Activated T-cell treated with anti-CD3 and anti-CD28 coated beads, Interleukin-2, amount 50 U/mL, for 1 hour (primary cell): ENCODE measurements at places on chromosomes 5 and 9.

- no peak for DNase-seq
These were observed 120.5 kb upstream of the BOD1 start for GRCh38 chr5:173736923-173737412.

- DNase-seq = no peak
These were observed 37.1 kb downstream of the LAMC3 start for GRCh38 chr9:131046093-131046380.

DNA sequence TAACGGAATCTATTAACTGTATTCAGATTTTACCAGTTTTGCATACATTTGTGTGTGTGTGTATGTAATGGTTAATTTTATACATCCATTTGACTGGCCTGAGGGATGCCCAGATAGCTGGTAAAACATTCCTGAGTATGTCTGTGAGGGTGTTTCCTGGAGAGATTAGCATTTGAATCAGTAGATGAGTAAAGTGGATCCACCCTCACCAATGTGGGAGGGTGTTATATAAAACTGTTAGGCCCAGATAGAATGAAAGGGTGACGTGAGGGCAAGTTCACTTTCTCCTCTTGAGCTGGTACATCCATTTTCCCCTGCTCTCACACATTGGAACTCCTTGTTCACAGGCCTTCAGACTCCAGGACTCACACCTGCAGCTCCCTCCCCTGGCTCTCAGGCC, 88.7 kb downstream of the EMB start:
- no peak for DNase-seq

DNA sequence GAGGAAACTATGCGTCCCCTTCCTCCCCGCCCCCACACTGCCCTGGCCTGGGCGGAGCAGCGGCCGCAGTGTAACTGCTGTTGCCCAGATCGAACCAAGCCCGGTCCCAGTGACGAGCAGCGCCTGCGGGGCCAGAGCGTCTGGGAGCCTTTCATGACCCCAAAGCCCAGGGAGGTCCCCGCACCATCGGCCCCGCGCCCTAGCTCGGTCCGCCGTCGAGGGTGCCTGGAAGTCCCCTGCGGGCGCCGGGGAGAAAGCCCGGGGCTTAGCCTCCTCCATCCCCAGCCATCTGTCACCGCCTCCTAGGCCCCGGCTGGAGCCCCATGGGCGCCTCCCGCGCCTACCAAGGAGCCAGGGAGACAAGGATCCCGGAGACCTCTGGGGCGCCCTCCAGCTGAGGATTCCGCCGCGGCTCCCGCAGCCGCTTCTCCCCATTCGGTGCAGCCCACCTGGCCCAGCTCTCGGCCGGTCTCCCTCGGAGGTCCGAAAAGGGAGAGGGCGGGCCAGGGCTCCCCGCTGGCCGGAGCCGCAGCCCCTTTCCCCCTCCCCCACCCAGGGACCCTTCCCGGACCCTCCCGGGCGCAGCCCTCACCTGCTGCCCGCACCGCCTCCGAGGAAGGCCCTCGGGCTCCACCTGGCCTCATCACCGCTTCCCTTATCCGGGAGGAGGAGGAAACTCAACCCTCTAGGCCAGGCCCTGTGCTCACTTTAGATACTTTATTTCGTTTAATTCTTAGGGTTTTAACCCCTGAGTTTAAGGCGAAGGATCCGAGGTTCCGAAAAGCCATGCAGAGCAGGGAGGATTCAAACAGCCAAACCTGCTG, 45.6 kb downstream of the APTX start:
- no peak for DNase-seq

DNA sequence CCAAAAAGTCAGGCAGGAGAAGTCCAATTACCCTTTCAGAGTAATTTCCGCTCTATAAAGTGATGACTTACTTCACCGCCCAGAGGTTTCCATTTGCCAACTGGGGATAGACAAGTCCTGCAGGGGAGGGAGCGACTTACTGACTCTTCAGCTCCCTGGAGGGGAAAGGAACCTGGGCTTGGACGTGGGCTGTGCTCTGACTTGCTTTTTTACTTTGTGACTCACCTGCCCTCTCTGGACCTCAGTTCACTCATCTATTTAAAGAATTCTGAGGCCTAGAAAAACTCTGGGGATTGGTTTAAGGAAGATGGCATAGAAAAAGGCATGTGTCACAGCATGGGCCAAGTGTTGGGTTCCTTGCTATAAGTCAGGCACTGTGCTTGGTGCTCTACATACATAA, 180.4 kb upstream of the TRIM32 start:
- no peak for DNase-seq

DNA sequence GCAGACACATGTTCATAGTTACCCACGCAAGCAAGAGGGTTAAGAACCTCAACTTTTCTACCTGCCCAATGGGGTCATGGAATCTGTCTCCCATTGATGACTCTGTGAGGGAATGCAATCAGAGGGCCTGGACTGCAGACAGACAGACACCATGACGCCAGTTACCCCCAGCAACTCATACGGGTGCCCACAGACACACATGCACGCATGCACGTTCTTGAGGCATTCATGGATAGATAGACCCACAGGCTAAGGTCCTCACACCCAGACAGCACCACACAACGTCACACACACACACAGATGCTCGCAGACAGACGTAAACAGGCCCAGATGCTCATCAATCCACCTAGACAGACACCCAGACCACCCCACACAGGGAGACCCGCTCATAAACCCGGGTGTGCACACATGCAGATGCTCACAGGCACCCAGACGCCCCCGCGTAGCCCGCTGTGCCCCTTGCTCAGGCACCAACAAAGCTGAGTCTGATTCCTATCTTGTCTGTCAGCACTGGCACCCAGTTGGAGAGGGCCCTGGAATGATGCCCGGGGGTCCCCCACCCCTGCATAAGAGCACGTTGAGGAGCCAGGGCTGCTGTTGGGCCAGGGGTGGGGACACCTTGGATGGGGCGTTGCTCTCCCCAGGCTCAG, 23.6 kb downstream of the LHX2 start:
- no peak for DNase-seq

- DNase-seq = no peak
These were observed 56.7 kb upstream of the LPAR1 start for GRCh38 chr9:111094958-111095357.

DNA sequence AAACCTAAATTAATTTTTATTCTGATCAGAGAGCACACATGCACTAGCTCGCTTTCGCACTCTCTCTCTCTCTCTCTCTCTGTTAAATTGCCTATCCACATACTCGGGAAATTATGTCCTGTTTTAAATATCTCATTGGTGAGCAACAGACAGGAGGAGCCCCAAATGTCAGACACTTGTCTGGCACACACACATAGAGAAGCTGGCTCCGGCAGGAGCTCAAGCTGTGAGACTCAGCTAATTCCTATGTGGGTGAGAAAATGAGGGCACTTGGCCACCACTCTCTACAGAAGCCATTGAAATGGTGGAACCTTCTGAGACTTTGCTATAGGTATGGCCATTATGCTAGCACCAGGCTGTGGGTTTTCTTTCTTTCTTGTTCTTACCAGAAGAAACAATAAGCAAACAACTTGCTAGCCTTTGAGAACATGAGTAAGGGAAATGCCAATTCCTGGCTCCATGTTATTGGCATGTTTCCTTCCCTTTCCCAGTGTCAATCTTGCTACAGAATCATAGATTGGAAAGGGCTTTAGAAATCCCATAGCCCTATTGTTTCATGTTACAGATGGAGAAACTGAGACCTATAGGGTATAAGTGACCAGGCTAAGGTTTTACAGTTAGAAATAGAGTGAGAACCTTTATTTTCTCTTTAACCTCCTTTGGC, 9.0 kb downstream of the RFX3 start:
- no peak for DNase-seq

DNA sequence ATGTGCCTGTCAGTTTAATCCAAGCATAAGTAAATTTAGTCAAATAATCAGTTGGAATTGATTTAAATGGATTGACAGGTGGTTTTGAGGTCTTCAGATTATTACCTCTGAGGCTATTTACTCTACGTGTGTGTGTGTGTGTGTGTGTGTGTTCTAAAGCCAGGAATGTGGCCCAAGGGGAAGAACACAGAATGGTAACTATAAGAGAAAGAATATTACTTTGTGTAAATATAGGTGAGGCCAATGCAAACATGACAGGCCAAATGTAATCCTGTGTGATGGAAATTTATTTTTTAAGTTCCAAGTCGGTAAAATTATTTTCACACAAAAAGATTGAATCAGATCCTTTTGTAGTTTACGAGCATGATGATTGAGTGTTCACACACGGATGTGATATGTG, 390.0 kb downstream of the PLK2 start:
- DNase-seq = no peak

GRCh38 chr5:113063927-113064326, 87.3 kb downstream of the DCP2 start:
- no peak for DNase-seq

GRCh38 chr9:21965401-21965951, 28.7 kb downstream of the CDKN2A start:
- no peak for DNase-seq

GRCh38 chr9:106897236-106897635, 34.3 kb downstream of the ZNF462 start:
- DNase-seq = no peak

GRCh38 chr9:19988281-19988680, 199.4 kb upstream of the SLC24A2 start:
- DNase-seq = no peak

- DNase-seq = no peak
These were observed 32.9 kb upstream of the GOLGA1 start for GRCh38 chr9:124973807-124974206.

DNA sequence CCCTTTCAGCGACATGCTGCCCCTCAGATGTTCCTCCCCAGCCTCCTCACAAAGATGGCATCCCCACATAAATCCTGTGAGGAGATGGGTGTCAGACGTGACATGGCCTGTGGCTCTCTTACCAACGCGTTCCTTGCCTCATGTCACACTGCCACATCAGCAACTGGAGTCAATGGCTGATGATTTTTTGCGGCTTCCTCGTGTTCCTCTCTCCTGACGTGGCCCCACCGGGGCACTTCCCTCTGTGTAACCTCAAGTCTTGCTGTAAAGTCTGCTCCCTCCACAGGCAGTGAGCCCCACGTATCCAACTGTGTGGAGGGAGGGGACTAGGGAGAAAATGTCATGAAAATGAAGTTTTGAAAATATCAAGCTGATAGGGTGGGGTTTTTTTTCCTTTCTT, 53.2 kb upstream of the SHISAL2B start:
- DNase-seq = no peak

- DNase-seq = no peak
These were observed 23.1 kb downstream of the SLC25A25 start for GRCh38 chr9:128091144-128091543.

- no peak for DNase-seq
These were observed 24.4 kb downstream of the MLLT3 start for GRCh38 chr9:20597862-20598261.

DNA sequence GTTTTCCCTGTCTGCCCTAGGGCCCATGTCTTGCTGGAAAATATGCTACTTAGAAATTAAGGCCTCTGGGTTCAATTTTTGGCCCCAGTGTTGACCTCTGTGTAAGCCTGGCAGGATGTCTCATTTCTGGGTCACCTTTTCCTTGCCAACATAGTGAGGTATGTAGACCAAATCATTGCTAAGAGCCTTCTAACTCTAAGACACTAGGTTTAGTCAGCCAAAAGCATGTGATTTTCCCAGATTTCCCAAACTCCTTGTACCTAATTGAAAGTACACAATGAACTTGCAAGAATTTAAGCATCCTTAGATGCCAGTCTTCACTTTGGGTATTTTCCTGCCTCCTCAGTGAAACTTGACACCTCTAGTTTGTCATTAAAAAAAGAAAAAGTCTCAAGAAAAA, 77.0 kb downstream of the GALNT10 start:
- no peak for DNase-seq

- DNase-seq = no peak
These were observed 182.6 kb downstream of the ASTN2 start for GRCh38 chr9:117232281-117232680.

DNA sequence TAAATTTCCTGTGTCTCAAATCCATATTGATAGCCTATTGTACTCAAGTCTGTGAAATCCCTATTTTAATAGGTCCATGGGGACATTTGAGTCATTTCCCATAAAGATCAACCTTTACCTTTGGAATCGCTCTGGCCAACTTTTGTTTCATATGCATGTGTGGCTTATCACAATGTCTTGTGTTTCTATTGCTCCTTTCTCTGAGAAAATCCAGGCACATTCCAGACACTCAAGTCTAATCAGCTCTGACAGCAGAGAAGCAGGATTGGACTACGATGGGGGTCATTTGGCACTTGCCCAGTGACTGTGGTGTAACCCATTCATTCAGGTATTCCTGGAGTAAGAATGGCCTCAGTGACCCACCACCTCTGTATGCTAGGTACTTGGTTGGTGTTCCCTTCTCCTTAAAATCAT, 48.4 kb downstream of the ACTBL2 start:
- no peak for DNase-seq

- DNase-seq = no peak
These were observed 4.6 kb downstream of the IFNE start for GRCh38 chr9:21477466-21477865.

GRCh38 chr9:109118808-109119438, 824 bp downstream of the TMEM245 start:
- DNase-seq = no peak

DNA sequence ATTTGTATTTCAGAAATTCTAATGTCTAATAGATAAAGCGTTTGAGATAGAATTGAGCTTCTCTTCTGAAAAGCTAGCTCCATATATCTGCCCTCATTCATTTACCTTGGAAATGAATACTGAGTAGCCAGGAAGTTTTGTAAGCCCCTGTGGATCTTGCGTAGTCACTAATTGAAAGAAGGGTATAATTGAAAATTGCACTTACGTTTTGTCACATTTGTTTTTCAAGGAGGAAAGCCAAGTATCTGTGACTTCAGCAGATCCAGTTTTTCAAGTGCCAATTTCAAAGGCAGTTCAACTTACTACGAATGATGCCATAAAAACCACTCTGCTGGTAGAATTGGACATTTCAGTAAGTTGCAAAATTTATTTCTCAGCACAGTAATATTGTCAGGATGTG, 14.0 kb downstream of the MTRR start:
- DNase-seq = no peak

GRCh38 chr5:7634837-7635236, 216.1 kb downstream of the CFAP90 start:
- DNase-seq = no peak

DNA sequence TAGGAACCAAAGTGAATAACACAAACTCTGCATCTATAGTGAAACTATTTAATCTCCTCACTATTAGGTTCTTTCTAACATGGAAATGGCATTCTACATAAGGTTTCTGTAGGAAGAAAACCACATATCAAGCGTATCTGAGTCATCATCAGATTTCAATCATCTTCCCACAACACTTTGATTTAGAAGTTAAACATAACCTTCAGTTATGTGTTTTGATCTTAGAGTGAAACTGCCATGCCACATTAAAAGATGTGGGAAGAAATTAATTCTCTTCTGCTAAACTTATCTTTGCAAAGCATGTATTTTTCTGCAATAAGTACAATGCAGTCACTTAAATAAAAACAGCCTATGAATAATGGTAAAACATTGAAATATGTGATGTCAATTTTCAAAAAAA, 55.0 kb downstream of the MEF2C start:
- DNase-seq = no peak
